Activated CD4-positive, alpha-beta T cell treated with anti-CD3 and anti-CD28 coated beads for 36 hours (primary cell): ENCODE measurements at places on chromosomes 7 and 10.

- no peak overlapping the region for H3K27ac ChIP-seq
- H3K4me1 ChIP-seq, result peaks cover 6% of the 10 kb centered on the region
- DNase-seq, result peak; percentile 17
- no peak overlapping the region for H3K4me3 ChIP-seq
- peaks cover 2% of the 10 kb centered on the region for H3K27me3 ChIP-seq
- H3K36me3 ChIP-seq, result no peaks in the 10 kb centered on the region
These were observed 21.7 kb upstream of the SLC29A3 start for GRCh38 chr10:71297343-71297742.

DNA sequence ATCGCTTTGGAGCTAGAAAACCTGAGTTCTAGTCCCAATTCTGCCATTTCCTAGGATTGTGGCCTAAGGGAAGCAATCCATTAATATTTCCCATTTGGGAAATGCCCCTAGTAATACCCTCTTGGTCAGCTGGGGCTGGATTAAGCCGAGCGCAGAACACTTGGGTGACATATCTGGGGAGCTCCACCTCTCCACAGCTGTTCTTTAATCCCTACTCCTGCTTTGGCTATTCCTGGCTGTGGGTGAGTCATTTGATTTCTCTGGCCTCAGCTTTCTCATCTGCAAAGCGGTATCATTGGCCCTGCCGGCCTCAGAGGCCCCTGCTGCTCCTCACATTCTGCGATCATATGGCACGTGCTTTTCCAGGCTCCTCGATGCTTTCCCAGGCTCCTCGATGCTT lies 108.3 kb downstream of the BUB3 start:
- no peak overlapping the region for H3K27ac ChIP-seq
- peaks cover 2% of the 10 kb centered on the region for H3K36me3 ChIP-seq
- DNase-seq, result no peak
- no peaks in the 10 kb centered on the region for H3K27me3 ChIP-seq
- H3K4me3 ChIP-seq, result no peak overlapping the region
- H3K4me1 ChIP-seq, result no peaks in the 10 kb centered on the region

GRCh38 chr10:109205929-109206585 lies 717.3 kb downstream of the XPNPEP1 start:
- no peaks in the 10 kb centered on the region for H3K27me3 ChIP-seq
- H3K36me3 ChIP-seq, result no peaks in the 10 kb centered on the region
- no peak overlapping the region for H3K4me3 ChIP-seq
- no peak overlapping the region for H3K27ac ChIP-seq
- no peaks in the 10 kb centered on the region for H3K4me1 ChIP-seq

- no peak overlapping the region for H3K27ac ChIP-seq
- no peaks in the 10 kb centered on the region for H3K27me3 ChIP-seq
- no peaks in the 10 kb centered on the region for H3K36me3 ChIP-seq
- DNase-seq, result no peak
These were observed 49.6 kb upstream of the PDE1C start for GRCh38 chr7:32119790-32120196.

DNA sequence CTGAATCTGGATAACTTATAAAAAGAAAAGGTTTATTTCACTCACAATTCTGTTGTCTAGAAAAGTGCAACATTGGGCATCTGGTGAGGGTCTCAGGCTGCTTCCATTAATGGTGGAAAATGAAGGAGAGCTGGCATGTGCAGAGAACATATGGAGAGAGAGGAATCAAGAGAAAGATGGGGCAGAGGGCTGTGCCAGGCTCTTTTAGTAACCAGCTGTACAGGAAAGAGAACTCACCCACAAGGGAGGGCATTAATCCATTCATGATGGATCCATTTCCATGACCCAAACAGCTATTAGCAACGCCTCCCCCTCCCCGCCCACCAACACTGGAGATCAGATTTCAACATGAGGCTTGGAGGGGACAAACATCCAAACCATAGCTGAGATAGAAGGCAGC lies 61.7 kb upstream of the LYZL1 start:
- H3K27ac ChIP-seq, result no peak overlapping the region
- H3K4me1 ChIP-seq, result no peaks in the 10 kb centered on the region
- peaks cover 10% of the 10 kb centered on the region for H3K27me3 ChIP-seq
- H3K4me3 ChIP-seq, result no peak overlapping the region
- no peak for DNase-seq

DNA sequence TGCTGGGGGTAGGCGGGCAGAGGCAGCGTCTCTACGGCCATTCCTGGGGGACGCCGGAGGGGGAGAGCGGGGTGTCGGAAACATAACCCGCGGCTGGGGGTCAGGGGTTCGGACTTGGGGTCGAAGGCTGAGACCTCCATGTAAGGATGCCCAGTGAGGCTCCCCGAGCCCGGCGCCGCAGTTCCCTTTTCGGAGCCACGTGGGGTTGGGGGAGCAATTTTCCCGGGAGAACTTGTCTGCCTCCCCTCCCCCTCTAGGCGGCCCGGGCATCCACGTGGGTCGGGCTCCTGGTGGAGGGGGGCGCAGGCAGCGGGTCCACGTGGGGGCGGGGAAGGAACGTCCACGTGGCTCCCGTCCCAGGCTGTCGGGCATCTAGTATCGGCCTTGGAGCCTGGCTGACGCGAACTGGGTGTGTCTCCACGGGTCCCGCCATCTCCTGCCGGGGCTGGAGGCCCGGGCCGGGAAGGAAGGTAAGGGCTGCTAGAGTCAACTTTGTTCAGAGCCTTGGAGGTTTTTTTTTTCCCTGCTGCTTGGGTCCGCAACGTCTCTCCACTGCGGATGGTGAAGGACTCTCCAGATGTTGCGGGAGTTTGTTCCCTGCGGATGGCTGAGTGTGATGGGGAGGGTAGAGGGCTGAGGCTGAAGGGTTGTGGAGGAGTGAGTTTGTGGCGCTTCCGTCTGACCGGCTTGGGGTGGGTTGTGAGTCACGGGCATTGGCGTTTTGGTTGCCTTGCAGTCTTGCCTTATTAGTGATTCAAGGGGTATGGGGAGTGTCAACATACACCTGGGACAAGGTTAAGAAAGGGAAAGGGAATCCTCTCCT lies 744 bp downstream of the PPRC1 start:
- H3K36me3 ChIP-seq, result peaks cover 35% of the 10 kb centered on the region
- H3K27ac ChIP-seq, result peak overlapping the region; percentile 94
- DNase-seq, result peak; percentile 78
- H3K4me1 ChIP-seq, result peaks cover 38% of the 10 kb centered on the region

DNA sequence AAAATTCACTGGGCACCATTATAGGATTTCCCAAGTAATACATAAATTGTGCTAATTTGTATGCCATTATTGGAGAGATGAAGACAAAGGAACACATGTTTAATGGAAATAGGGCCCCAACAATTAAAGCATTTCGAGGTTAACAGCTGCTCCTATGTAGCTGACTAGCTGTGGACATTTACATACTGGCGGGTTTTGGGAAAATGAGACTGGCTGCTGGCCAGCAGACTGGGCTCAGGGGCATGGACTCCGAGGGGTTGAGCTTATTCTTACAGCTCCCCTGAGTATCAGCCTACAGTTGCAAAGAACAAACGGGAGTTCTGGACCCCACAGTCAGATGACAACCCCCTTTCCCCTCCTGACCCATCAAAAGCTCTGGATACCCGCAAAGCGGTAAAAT lies 91.9 kb upstream of the MYO3A start:
- no peaks in the 10 kb centered on the region for H3K36me3 ChIP-seq
- no peaks in the 10 kb centered on the region for H3K4me1 ChIP-seq
- DNase-seq, result no peak
- H3K4me3 ChIP-seq, result no peak overlapping the region
